Activated CD4-positive, alpha-beta T cell treated with anti-CD3 and anti-CD28 coated beads for 24 hours (primary cell): ENCODE measurements at places on chromosomes 7 and 10.

DNA sequence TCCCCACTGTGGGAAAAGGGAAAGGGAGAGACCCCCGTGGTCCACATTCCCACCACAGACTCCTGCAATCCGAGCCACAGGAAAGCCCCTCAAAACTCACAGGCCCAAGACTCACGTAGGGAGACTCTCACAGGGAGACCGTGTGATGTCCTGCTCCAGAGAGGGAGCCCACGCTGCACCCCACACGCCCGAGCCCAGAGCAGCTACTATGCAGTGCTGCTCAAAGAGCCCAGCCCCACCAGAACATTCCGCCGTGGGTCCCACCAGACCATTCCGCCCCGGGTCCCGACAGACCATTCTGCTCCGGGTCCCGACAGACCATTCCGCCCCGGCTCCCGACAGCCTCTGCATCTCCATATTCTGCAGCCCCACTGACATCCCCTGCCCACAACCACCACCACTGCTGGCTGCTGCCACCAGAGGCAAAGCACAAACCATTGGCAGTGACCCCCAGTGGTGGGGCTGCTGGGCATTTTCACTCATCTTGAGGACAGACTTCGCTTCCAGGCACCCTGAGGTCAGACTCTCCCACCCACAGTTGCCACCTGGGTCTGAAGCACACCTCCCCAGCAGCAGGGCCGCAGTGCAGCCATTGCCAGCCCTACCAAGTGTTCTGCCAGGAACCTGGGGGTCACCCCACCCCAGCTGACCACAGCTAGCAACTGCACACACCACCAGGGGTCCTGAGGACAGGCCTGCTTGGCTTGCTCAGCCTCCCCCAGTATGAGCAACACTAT lies 625.4 kb upstream of the FOXK1 start:
- DNase-seq = no peak

DNA sequence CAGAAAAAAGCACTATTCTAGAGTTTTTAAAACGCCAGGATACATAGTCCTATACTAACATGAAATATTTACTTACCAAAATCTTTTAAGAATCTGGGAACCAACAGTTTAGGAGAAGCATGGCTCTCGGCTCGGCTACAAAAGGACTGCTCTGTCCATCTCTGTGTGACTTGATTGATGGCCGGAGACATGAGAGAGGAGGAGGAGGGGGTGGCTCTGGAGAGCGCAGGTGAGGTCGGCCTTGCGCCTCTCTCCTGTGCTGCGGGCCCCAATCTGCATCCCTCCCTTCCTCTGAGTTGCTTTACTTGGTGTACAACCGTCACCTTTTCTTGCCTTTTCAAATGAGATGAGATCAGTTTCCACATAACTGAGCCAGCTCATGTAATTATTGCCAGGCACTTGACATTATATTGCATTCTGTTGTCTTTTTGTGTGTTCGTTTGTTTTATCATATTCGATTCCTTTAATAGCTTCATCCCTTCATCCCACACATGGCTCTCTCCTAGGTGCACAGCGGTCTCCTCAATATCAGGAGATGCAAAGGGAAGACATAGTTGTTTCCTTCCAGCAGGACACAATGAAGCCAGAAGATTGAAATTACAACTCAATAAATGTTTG lies 87.8 kb upstream of the KLF6 start:
- DNase-seq = no peak

- DNase-seq = no peak
Measured at GRCh38 chr10:7563368-7563767, 103.4 kb downstream of the ITIH5 start.

- DNase-seq = no peak
Measured at GRCh38 chr10:25444266-25444665, 269.5 kb downstream of the GPR158 start.

DNA sequence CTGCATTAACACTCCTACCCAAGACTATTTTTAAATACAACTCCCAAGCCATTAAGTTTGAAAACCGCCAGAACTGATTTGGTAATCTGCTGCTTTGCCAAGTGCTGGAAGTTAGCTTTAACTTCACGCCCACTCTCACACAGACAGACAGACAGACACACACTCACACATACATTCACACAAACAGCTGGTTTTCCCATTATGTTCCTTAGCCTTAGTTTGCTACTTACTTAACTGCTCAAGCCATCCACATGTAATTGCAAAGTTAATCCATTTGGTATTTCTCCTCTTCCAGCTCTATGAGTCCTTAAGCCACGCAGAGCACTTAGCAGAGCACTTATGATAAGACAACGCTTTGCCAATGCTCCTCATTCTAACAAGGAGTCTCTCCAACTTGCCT lies 8.3 kb downstream of the COBL start:
- no peak for DNase-seq

- DNase-seq = no peak
Measured at GRCh38 chr7:26584326-26584725, 280.1 kb downstream of the SKAP2 start.

GRCh38 chr10:126663880-126664279 lies 6.6 kb downstream of the C10orf90 start:
- no peak for DNase-seq

DNA sequence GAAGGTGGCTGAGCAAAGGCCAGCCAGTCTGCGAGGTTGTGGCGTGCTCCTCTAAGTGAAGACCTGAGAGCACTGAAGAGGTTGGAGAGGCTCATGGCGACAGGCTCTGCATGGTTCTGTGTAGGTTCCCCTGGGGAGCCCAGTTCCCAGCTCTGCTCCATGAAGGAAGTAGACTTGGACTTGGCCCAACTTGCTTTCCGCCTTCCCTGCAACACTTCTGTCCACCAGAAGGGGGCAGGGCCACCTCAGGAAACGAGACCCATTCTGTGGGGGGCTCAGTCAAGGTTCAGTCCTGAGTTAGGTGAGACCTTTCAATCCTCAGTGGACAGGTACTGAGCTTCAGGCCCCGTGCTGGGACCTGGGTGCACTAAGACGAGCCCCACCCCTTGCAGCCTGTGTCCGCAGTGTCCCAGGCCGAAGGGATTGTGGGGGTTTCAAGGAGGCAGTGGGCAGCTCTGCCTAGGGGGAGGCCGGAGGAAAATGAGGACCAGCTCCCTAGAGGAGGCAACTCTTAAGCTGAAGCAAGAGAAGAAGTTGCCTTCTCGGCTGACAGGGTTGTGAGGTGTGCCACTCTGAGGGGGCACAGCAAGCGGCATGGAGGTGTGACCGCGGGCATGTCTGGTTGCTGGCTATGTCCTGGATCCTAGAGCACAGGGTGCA lies 15.0 kb upstream of the PCBD1 start:
- peak; percentile 19 for DNase-seq

DNA sequence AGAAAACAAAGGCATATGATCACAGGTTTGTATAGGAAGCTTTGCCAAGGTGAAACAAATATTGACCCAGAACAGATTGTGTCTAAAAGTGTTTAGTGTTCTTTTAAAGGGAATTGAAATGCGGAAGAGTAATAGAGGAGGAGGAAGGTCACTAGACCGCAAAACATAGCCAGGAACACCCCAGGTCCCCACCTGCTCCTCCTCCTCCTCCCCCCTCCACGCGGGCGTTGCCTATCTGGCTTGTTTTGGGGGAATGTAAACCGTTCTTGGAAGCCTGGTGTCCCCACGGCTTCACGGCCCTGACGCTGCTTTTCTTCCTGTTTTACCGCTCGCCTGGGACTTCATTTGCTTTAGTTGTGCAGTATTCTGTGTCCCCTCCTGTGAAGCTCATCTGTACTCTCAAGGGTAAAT lies 81.0 kb upstream of the PFKP start:
- no peak for DNase-seq

- DNase-seq = no peak
Measured at GRCh38 chr10:32059472-32059871, 3.2 kb upstream of the KIF5B start.

GRCh38 chr10:114131094-114131493 lies 42.9 kb downstream of the CCDC186 start:
- no peak for DNase-seq

DNA sequence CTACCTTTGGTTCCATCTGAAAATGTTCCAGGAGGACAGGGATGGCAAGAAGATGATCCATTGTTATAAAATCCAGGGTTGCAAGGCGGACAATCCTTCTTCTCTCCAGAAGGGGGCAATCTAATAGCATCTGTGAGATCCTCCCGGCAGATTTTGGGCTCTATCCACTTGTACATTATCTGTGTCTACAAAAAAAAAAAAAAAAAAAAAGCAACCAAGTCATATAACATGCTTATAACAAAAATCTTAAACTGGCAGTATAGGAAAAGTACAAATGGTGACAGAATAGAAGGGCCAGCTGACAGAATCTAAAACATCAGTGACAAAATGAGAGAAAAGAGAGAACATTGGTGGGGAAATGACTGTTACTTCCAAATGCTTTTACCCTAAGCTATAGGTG lies 132.7 kb downstream of the ELAPOR2 start:
- no peak for DNase-seq

GRCh38 chr10:132708936-132709335 lies 77.0 kb downstream of the NKX6-2 start:
- no peak for DNase-seq

GRCh38 chr7:95481271-95482165 lies 4.2 kb upstream of the ASB4 start:
- DNase-seq = no peak

DNA sequence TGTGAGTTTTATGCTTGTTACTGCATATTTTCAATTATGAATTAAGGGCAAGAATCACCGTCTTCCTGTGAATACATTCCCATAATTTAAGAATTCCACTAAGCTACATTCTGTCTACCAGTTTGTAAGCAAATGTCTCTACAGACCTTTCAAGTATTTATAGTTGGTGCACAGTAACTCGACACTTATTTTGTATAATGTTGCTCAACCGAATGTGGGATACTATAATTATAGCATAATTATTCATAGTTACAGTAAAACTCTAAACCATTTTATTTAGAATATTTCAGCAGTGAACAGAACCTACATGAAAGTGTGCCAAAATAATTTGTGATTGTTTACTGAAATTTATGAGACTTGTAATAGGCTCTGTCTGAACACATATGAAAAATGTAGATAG lies 17.3 kb upstream of the CUBN start:
- DNase-seq = no peak

DNA sequence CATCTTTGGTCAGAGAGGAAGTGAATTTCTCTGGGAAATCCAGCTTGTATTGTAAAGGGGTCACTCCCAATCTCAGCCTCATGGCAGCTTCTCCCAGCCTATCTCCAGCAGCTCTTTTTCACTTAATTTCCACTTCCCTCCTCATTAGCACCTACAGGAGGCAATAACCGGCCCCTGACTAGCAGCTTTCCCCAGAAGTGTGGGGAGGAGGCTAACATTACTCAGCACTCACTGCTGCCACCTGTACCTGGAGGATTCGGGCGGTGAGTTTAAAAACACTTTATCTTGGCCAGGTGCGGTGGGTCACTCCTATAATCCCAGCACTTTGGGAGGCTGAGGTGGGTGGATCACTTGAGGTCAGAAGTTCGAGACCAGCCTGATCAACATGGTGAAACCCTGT lies 3.8 kb downstream of the NODAL start:
- no peak for DNase-seq
